Stimulated activated CD4-positive, alpha-beta T cell treated with anti-CD3 and anti-CD28 coated beads, Interleukin-12 subunit alpha, Interleukin-12 subunit beta, amount 100 ng/mL, for 4 hours (primary cell): ENCODE measurements at places on chromosomes 7 and 10.

DNA sequence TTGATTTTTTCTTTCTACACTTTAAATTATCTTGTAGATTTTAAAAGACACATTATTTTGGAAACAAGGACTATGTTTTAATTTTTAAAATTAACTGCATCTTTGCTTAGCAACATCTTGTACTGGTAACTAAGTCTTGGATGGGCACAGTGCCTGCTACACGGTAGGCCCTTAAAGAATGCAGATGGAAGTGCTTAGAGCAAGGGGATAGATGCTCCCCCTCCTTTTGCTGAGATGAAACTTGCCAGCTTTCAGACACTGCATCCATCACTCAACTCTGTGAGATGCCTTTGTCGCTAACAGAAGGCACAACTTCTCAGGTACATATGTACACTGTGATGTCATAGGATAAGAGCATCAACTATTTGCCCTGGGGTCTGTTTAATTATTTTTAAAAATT lies 103.9 kb downstream of the LRRC18 start:
- no peak for DNase-seq

GRCh38 chr10:119022846-119023552 lies 6.5 kb upstream of the NANOS1 start:
- no peak for DNase-seq

DNA sequence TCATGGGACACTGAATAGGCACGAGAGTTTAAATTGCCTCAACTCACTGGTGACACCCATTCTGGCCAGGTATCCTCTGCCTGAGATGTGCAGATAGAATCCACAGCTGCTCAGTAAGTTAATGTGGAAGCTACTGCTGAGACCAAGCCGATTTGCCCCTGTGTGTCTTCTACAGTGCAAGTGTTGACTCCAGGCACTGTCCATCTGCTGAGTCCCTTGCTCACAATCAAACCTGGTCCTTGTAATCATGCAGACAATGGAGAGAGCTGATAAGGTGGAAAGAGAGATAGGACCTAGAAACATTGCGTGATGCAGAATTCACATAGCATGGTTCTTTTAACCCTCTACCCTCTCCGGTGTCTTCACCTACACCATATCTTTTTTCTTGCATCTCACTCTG lies 101.4 kb downstream of the ITGB8 start:
- no peak for DNase-seq

DNA sequence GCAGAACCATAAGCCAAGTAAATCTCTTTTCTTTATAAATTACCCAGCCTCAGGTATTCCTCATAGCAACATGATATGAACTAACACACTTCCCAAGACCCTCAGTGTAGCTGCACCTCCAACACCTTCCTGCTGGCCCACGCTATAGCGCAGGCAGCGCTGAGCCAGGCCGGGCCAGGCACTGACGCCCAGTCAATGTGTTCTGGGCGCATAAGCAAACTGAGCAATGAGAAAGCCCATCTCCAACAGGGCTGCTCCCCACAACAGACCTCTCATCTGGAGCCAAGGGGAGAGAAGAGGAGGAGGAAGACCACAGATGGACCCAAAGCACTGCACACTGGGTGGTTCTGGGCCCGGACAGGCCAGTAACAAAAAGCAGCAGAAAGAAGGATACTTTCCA lies 40.8 kb downstream of the FAM53B start:
- no peak for DNase-seq

- DNase-seq, result no peak
Measured at GRCh38 chr10:113665806-113666354, 2.0 kb upstream of the NRAP start.

DNA sequence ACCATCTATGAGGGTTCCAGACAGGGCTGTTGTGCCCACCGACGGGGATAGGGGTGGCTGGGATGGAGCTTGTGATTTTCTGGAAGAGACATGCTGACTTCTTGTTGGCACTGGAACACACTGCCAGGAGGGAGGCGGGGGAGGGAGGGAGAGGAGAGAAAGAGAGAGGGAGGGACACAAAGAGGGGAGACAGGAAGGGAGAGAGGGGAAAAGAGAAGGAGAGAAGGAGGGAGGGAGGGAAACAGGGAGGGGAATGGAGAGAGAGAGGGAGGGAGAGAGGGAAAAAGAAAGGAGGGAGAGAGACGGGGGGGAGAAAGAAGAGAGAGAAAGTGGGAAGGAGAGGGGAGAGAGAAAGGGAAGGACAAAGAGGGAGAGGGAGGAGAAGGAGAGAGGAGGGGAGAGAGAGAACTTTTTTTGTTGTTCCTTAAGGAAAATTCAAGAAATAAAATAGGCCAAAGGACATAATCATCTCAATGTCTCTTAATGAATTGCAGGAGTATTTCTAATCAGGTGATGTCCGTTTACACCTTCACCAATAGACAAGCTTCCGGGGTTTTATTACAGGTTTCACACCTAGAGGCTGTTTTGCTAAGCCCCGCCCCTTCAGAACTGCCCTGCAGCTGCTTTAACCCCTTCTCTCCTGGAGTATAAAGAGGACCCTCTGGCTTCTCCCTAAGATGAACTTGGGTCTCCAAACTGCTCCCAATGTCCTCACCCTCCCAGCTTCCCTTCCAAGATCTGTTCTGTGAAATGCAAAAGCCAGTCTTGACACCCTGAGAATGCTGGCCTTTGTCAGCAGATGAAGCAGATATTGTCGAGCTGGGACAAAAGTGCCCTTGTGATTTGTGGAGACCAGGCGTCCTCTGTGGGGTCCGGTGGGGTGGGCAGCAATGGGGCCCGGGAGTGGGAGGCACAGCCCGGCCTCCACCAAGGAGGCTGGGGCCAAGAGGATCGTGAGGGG lies 82.0 kb upstream of the GTF2IRD1 start:
- no peak for DNase-seq

DNA sequence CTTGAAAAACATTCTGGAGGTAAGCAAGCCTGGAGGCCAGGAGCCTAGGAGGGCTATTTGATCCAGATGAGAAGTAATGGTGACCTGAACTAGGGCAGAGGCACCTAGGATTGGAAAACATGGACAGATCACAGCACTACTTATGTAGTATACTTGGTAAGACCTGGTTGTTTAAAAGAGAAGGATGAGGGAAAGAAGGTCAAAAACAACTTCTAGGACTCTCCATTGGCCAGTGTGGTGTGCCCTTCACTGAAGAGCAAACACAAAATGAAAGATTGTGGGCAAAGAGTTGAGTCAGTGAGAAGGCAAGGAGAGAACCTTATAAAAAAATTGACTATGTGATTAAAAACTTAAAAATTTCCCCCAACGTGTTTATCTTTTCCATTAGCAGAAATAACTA lies 14.3 kb downstream of the ANKRD1 start:
- DNase-seq, result no peak

DNA sequence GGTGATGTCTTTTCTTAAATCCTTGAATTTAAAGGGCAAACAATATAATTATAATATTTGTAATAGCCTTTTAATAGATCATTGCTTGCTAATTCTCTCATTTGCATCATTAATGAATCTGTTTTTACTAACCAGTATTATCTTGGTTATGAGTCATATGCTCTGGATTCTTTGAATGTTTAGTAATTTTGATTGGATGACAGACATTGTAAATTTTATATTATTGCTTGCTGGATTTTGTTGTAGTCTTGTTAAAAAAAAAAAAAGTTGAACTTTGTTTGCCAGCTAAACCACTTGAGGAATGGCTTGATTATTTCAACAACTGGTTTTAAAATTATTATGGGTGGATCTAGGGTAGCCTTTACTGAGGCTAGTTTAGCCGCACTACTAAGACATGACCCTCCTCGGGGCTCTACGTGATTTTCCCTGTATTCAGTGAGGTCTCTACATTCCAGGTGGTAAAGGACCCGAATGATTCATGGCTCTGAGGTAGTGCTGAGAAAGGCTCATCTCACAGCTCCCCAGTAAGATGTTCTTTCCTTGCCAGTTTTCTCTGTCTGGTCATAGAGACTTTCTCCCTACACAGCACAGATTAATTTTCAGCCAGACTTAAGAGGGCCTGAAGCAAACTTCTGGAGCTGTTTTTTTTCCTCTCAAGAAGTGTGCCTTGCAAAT lies 8.5 kb downstream of the C10orf90 start:
- no peak for DNase-seq

GRCh38 chr7:40057292-40057691 lies 77.1 kb downstream of the MPLKIP start:
- DNase-seq, result no peak

DNA sequence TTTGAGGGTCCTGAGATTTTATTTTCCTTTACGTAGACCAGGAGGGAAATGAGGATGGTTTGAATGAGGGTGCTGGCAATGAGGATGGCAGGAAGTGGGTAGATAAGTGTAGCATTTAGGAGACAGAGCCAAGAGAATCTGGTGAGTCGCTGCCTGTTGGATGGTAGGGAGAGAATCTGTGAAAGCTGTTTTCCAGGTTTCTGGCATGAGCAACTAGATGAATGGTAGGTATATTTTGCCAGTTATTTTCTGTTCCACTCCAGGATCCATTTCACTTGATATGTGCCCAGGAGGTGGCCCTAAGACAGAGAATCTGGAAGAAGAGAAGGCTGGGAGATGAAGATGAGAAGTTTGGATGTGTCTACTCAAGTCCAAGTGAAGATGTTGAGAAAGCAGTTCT lies 63.3 kb upstream of the VIPR2 start:
- DNase-seq, result no peak

DNA sequence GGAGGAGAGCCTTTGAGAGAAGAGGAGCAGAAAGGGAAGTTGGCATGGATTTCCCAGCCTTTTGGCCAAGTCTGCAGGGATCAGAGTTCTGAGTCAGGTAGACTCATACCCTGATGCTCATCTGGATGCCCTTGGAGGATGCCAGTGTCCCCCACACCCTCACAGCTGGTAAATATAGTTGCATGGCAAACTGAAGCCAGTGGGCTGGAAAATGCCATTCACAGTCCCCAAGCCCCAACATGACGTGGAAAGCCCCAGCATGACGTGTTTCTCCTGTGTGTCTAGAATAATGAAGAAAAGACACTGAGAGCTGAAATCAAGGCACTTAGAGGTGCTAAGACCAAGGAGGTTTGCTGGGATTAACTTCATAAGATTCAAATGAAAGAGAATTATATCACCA lies 24.8 kb upstream of the APBB1IP start:
- no peak for DNase-seq

GRCh38 chr10:102422545-102423129 lies 2.0 kb downstream of the FBXL15 start:
- DNase-seq, result peak; percentile 48

DNA sequence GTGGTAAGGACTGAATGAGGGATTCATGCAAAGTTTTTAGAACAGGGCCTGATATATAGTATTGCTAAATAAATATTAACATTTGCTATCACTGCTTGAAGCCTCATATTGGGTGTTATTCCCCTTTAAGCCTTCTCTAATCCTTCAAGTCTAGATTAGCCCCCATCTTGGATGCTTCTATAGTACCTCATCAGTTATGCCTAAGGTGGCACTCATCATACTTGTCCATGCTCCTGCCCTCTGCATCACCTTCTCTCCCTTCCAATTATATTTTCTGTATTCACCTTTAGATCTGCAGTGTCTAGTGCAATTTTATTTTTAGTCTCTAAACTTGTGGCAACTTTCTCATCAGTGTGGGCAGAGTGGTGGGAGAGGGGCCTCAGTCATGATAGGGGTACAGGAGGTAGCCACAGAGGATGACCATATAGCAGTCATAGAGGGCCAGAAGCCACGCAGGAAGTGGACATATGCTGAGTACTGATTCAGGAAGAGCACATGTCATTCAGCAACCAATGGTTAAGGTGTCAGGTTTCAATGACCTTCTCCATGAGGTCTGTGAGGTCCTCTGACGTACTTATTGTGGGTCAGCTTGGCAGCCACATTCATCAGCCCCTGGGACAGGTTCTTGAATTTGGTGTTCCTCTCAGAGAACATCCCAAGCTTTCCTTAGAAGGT lies 2.5 kb downstream of the ENTPD1 start:
- DNase-seq, result no peak

GRCh38 chr7:151793531-151793951 lies 83.4 kb downstream of the PRKAG2 start:
- DNase-seq, result no peak

GRCh38 chr7:8214244-8214824 lies 47.6 kb downstream of the ICA1 start:
- DNase-seq, result no peak

GRCh38 chr10:14926061-14926470 lies 27.8 kb downstream of the DCLRE1C start:
- no peak for DNase-seq

DNA sequence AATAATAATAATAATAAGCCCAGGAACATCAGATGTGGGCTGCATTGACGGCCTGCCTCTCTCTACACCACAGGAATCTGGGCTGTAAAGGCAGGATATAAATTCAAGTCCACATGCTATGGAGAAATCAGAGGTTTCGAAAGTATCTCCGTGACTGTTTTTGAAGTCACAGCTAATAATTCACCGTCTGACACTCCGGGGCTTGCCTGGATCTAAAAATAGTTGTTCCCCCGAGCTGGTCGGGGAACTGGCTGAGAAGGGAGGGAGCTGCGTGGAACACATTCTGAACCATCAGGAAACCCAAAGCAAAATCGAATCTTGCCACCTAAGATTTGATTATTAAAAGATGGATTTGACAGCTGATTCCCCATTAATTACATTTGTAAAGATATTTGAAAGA lies 35.4 kb downstream of the KLF6 start:
- DNase-seq, result no peak

- no peak for DNase-seq
Measured at GRCh38 chr7:156143683-156144082, 331.4 kb upstream of the SHH start.

DNA sequence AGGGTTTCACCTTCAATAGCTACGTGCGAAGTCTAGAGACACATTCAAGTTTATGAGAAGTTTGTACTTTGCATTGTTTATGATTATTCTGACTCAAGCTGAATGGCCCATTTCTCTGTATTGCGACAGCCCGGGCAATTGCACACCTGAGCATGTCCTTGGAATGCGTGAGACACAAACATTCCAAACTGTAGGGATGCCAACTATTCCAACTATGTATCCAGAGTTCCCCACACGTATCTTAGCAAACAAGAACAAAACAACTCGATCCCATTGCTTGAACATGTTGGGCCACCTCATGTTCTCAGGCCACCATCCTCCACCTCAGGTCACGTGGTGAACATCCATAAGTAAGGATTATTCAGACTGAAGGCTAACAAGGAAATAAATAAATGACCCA lies 51.4 kb upstream of the EGFR start:
- no peak for DNase-seq

GRCh38 chr7:75559976-75560365 lies 67.9 kb downstream of the SPDYE5 start:
- no peak for DNase-seq

GRCh38 chr10:5555881-5556280 lies 31.1 kb downstream of the CALML3 start:
- no peak for DNase-seq
